NT2/D1 (cell line): ENCODE measurements at places on chromosomes 1 and 21.

DNA sequence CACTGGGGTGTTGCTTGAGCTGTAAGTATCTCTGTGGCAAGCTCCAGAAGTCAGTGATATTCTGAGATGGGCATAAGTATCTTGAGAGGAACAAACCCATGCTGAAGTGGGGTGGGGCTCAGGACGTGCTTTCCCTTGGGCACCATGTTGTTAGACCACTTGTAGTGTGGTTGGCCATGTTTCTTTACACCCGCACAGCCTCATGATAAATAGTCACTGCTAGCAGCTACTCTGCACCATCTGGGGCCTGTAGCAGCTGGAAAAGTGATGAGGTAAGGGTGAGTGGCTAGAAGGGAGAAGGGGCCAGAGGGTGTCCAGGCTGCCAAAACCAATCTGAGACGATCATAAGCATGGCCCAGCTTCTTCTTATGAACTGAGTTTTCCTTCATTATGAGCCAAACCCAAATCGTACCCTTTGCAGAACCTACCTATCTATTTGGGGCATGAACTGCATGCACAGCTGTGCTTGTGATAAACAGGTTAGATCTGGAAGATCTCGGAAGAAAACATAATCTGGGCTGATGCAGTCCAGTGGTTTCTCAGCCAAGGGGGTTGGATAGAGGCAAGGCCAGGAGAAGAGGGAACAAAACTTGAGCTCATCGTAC lies 91.9 kb upstream of the IRF2BP2 start:
- DNase-seq = no peak

DNA sequence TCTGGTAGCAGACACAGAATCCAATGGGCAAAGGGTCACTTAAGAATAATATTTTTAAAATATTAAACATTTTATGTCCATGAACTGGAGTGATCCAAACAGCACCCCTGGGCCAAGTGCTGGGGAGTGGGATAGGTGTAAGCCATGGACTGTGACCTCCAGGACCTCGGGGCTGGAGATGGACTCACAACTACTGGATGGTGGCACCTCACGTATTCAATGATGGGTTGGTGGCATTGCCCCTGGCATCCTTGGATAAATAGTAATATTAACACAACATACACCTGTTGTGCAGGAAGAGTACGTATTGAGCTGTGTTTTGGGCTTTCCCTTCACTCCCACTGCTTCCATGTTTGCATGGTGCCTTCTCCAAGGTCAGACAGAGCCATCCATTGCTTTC lies 39.3 kb upstream of the TENT5C start:
- no peak for DNase-seq

DNA sequence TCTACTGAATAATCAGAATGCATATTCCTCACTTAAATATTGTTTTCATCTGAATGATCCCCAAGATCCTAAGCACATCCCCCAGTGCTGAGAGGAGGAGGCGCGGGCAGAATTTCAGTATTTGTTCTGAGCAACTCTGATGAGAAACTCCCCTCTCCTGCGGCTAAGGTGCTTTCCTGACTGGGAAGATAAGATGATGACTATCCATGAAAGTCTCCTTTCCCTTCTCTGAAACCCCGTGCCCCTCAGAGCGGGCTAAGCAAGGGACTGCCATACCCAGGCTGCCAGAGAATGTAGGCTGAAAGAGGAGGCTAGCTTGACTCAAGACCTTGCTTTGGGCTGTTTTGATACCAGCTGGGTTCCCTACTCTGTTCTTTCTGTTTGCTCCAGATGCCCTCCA lies 39.7 kb upstream of the IPO9 start:
- DNase-seq = no peak

- peak; percentile 88 for DNase-seq
Measured at GRCh38 chr1:159197561-159198557, 6.8 kb upstream of the ACKR1 start.

DNA sequence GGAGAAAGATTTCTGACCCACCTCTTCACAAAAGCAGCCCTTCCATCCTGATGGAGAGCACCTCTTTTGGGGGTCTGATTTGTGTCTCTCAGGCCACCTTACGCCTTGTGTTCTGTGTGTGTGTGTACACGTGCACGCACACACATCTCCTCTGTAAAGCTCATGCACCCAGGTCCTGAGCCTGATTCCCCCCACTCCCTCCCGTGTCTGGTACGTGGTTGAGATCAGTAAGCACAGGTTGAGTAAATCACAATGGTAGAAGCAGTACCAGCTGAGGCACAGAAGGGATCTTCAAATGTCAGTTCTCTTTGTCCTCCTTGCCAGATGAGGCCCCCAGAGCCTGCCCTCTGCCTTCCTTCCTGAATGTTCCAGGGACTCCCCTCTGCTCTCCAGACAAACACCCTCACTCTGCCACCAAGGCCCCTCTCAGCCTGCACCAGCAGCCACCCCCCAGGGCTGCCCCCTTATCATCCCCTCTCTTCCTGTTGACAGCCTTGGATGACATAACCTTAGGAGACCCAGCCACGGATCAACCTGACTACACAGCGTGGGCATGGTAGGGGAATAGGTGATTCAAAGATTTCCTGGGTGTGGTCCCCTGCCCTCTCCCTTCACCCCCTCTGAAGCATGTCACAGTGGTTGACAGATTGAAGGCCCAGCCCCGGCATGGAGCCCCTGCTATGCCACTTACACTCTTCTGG lies 112.8 kb downstream of the HIVEP3 start:
- no peak for DNase-seq

- DNase-seq = peak; percentile 79
Measured at GRCh38 chr1:156052862-156053767, 483 bp downstream of the UBQLN4 start.

- DNase-seq = no peak
Measured at GRCh38 chr1:228450200-228450599, 33.5 kb upstream of the TRIM17 start.

GRCh38 chr1:200838676-200839445 lies 33.9 kb upstream of the GPR25 start:
- DNase-seq = no peak
